ENCODE measurements at places on chromosomes 7 and 10.

DNA sequence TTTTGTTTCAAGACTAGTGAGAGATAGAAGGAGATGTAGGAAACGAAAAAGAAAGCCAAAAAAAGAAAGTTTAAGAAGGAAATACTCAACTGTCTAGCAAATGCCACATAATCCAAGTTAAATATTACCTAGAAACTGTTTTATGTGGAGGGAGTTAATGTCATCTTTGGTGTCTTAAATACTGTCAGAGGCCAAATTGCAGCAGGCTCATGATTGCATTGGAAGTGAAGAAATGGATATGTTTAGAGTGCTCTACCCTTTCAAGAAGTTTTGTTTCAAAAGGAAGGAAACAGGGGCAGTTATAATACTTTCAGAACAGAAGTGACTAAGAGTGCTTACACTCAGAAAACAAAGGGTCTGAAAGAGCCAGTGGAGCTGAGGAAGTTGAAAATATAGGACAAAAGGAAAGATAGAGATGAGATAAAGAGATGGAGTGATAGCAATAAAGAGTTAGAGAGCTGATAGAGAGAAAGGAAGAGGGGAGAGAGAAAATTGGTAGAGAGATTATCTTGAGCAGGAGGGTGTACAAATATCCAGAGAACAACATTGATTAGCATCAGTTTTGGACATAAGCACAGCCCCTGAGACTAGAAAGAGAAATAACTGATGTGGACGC lies 28.0 kb upstream of the GNAI1 start:
- DNase-seq = no peak

- DNase-seq = no peak
These were observed 512.2 kb downstream of the SORCS1 start for GRCh38 chr10:106652279-106652678.

DNA sequence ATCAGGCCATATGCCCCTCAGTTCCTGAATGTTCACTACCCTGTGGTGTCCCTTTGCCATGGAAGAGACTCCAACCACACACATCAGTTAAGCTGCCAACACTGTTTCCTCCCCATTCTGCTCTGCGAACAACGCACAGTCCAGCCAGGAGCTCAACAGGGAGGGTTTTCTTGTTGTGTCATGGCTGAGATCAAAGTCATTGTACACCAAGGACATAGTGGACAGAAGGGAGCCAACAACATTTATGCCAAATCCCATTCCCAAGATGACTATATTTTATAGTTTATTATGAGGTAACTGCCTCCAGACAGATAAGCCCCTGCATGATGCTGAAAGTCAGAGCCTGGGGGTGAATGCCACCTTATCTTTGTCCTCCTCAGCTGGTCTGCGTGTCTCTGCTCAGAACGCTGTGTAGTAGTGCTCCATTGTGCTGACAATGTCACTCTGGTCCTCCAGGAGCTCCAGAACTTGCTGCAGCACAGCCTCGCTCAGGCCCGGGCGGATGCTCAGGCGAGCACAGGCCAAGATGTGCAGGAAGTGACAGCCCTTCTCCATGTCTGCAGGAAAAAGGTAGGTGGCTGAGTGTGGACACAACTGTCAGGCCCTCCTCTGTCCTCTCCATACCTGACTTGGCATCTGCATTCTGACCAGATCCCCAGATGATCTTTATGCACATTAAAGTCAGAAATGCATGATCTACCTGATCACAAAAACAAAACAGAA lies 27.1 kb upstream of the SH3PXD2A start:
- no peak for DNase-seq

- no peak for DNase-seq
These were observed 255.5 kb upstream of the C7orf33 start for GRCh38 chr7:148334959-148335577.

- DNase-seq = no peak
These were observed 4.3 kb upstream of the JAKMIP3 start for GRCh38 chr10:132061465-132061864.

GRCh38 chr10:5038733-5039132 lies 35.1 kb upstream of the AKR1C2 start:
- no peak for DNase-seq

DNA sequence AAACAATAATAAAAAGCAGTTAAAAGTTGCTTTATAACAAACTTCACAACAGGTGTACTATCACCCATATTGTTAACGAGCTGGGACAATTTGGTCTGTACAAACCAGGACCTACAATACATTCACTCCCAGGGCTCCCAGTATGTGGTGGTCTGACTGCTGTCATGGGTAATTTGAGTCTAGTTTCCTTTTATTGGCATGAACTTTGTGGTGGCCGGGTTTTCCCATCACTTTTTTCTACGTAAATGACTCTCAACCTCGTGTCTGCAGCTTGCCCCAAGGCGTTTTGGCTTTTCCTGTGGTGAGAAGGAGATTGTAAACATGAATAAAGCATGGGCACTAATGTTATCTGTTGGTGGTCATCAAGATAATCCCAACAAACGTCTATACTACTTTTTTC lies 118.7 kb upstream of the CDK6 start:
- DNase-seq = no peak

- DNase-seq = no peak
These were observed 15.8 kb upstream of the ARHGAP22 start for GRCh38 chr10:48620719-48621118.

- DNase-seq = no peak
These were observed 293.5 kb upstream of the AKR1E2 start for GRCh38 chr10:4532467-4532866.

DNA sequence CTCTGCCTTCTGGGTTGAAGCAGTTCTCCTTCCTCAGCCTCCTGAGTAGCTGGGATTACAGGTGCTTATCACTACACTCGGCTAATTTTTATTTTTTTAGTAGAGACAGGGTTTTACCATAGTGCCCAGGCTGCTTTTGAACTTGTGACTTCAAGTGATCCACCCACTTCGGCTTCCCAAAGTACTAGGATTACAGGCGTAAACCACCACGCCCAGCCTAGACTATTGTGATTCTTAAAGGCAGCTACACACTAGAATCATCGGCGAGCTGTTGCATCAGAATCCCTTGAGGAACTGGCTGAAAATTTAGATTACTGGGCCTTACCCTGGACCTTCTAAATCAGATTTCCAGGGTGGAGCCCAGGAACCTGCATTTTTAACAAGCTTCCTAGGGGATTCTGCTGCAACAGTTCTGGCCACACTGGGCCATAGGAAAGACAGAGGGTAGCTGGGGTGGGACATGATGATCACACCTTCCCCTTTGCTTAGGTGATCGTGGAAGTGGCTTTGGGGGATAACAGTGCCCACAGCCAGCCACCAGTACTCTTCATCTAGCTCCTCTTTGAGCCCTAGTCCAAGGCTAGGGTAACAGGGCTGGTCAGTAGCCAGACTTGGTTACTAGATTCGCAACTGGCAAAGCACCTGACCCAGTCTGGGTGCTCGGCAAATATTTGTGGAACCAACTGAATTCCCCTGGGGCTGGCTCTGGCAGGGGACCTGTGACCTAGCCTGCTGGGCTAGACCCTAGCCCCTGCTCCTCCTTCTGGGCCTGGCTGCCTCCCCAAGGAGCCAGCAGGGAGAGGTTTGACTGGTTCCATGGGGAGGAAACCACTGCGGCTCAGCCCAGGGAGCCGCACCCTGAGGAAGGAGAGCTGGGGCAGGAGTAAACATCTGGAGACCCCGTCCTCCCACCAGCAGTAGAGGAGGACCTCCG lies 67.1 kb upstream of the DUSP5 start:
- DNase-seq = no peak

DNA sequence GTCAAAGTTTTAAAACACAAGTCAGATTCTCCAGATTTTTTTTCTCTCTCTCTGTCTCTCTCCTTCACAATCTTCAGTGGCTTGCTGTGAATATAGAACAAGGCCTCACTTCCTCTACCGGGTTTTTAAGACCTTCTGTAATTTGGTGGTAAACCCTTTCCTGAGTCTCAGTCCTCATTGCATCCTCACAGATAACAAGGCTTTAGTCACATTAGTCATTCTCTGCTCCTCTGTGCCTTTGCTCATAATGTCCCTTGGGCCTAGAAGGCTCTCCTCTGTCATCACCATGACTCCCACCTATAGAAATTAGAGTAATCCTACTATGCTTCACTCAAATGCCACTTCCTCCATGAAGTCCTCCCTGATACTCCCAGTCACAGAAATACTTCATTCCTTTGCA lies 172.7 kb upstream of the HPS1 start:
- no peak for DNase-seq

DNA sequence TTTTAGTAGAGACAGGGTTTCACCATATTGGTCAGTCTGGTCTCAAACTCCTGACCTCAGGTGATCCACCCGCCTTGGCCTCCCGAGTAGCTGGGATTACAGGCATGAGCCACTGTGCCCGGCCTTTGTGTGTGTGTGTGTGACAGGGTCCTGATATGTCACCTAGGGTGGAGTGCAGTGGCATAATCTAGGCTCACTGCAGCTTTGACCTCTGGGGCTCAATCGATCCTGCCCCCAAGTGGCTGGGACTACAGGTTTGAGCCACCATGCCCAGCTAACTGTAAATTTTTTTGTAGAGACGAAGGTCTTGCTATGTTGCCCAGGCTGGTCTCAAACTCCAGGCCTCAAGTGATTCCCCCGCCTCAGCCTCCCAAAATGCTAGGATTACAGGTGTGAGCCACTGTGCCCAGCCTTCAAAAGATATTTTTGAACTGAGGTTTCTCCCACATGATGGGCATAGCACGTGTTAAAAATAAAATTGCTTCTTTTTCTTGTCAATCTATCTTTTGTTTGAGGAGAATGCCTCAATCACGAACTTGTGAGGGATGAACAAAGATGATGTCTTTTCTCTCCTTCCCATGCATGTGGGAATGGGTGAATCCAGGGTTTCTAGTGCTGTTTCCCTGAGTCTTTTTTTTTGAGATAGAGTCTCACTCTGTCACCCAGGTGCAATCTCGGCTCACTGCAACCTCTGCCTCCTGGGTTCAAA lies 30.8 kb upstream of the PSAP start:
- no peak for DNase-seq

GRCh38 chr10:7686351-7687171 lies 16.6 kb upstream of the ITIH2 start:
- no peak for DNase-seq

DNA sequence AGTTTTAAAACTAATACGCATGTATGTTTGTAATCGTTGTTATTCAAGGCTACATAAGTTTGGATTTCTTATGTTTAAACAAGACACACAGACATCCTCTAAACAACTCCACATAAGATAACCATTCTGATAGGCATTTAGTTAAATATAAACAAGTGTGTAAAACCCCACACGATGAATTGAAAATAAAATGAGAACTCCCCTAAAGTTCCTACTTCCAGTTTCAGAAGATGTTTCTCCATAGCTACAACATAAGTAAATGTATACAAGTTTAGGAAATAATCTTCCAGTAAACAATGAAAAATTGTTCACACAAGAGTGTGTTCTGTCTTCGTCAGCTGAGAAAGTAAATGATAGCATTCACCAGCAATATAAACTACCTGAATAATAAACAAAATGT lies 246.8 kb downstream of the RNLS start:
- DNase-seq = no peak

- DNase-seq = no peak
These were observed 198.0 kb downstream of the KIAA1217 start for GRCh38 chr10:24406809-24407483.

DNA sequence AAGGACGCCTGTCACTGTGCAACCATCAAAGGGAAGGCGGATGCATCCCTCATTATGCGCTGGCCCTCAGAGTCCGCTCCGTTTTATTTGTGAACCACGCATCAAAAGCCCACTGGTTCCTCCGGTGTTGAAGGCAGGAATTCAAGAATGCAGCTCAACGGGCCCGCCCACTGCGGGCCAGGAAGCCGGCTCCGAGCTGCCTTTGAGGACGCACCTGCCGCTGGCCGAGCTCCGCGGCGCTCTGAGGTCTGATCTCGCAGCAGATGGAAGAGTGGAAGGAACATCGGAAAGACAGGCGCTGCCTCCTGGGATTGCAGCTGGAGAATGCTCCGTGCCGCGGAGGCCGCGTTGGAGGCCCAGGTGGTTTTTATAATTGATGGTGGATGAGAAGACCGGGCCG lies 56.9 kb upstream of the ADGRA1 start:
- DNase-seq = no peak

DNA sequence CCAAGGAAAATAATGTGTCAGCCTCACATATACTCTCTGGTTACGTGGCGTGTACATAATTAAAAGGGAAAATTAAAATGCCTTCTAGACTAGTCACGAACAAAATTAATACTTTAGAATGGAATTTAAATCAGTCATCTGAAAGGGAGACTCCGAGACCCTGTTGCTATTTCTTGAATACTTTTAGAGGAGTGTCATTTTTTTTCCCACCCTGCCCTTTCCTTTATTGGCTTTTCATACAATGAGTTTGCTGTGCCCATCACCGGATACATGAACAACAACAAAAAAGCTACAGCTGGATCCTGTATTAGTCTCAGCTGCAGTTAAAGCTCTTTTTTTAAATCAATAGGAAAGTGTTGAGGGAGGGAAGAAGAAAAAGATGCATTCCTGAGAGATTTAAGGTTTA lies 20.1 kb downstream of the CYTH3 start:
- no peak for DNase-seq

DNA sequence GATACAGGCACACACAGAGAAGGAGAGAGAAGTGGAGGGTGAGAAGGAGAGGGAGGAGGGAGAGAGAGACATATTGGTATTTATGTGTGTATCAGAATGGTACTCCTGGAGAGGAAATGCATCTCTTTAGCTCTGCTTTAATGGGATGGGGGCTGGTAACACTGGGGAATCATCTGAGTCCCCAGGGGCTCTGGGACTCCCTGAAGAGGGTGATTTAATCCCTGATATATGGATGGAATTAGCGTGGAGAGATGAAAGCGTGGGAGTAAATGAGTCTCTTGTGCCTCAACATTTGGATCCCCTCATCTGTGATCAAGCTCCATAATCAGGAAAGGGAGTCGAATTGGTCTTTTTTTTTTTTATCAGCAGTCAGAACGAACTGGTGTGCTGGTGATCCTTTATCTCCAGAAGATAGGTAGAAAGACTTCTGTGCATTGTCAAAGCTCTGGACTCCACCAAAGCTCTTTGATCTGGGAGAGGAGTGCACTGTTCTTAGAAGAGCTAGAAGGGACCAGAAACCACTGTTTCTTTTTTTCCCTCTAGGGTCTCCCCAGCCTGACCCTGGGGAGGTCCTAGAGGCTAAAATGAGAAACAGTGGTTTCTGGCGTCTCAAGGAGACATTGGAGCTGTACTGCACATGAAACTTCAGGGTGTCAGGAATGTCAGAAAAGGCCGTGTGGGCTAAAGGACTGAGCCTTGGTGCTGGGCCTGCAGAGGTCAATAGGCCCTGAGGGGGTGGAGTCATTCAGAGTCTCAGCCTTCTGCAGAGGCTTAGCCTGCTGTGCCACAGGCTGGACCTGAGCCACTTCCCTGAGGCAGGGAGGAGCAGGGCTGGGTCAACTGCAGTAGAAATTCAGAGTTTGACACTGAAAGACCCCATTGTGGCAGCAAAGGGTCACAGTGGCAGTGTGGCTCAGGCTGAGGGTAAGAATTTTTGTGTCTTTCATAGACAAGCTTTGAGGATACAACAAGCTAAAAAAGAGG lies 234.4 kb upstream of the SLC26A5 start:
- no peak for DNase-seq

GRCh38 chr7:50212666-50213621 lies 91.6 kb upstream of the IKZF1 start:
- DNase-seq = no peak

GRCh38 chr7:158805414-158805813 lies 23.9 kb downstream of the ESYT2 start:
- DNase-seq = no peak

GRCh38 chr7:104012835-104013234 lies 23.4 kb upstream of the RELN start:
- no peak for DNase-seq

GRCh38 chr7:116711790-116712189 lies 39.8 kb downstream of the MET start:
- no peak for DNase-seq

GRCh38 chr10:128047351-128047750 lies 78.9 kb downstream of the MKI67 start:
- peak; percentile 82 for DNase-seq

- DNase-seq = no peak
These were observed 166.3 kb downstream of the LCOR start for GRCh38 chr10:96998329-96998888.
